ENCODE measurements at places on chromosomes 2 and 18.

DNA sequence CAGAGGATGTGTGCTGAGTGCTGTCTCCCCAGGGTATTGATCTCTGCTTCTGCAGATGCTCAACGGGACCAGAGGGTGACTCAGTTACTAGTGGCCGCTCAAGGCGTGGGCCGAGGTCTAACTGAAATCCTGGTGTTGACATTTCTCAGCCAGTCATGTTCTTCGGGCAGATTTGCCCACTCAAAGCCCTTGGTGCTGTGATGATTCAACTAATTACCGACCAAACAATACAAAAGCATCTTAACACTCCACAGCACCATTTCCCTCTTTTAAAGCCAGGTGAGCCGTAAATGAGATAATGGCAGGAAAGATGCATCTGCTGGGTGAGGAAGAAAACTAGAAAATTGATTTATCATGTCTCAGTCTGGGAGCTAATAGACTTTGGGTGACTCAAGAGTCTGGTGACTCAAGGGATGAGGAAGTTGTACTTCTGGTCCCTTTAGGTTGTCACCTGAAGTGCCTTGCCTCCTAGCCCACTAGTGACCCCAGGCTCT lies 32.7 kb upstream of the PRLH start:
- DNase-seq: no peak

DNA sequence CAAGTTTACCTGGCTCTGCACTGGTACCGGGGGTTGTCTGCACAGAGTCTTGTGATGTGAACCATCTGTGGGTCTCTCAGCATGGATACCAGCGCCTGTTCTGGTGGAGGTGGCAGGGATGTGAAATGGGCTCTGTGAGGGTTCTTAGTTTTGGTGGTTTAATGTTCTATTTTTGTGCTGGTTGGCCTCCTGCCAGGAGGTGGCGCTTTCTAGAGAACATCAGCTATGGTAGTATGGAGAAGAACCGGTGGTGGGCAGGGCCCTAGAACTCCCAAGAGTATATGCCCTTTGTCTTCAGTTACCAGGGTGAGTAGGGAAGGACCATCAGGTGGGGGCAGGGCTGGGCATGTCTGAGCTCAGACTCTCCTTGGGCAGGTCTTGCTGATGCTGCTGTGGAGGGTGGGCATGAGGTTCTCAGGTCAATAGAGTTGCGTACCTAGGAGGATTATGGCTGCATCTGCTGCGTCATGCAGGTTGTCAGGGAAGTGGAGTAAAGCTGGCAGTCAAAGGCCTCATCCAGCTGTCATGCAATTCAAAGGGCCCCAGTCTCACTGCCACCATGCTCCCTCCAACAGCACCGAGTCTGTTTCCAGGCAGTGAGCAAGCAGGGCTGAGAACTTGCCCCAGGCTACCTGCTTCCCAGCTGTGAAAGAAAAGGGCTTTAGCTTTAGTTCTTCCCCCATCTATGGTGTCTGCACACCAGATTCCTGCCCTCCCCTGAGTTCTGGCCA lies 278.0 kb downstream of the METTL4 start:
- DNase-seq: no peak

DNA sequence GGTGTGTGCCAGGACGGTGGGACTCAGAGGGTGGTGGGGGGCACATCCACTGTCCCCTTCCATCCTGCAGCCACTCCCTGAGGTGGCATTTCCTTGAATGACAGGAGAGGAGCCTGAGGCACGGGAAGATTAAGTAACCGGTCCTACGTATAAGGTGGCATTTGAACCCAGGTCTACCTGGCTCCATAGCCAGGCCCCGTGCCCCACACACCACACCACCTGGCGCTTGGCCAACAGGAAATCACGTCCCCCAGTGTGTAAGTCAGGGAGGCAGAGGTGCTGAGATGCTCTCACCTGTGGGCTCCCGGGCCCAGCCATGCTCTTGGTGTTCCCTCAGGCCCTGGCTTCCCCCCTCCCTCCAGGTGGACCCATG lies 53.7 kb downstream of the HPCAL1 start:
- DNase-seq: no peak

- no peak for DNase-seq
Observed at GRCh38 chr2:45722477-45722876, 71.0 kb downstream of the PRKCE start.

GRCh38 chr18:6111726-6112125 lies 216.4 kb upstream of the TMEM200C start:
- DNase-seq: no peak

Data from stimulated activated CD4-positive, alpha-beta T cell treated with anti-CD3 and anti-CD28 coated beads, Interleukin-1b, Interleukin-23, amount 100 ng/mL, for 24 hours (primary cell).